ENCODE measurements at places on chromosomes 1 and 21.
A peak's percentile ranks its signal among the peaks of the same experiment; 100 is the strongest.

DNA sequence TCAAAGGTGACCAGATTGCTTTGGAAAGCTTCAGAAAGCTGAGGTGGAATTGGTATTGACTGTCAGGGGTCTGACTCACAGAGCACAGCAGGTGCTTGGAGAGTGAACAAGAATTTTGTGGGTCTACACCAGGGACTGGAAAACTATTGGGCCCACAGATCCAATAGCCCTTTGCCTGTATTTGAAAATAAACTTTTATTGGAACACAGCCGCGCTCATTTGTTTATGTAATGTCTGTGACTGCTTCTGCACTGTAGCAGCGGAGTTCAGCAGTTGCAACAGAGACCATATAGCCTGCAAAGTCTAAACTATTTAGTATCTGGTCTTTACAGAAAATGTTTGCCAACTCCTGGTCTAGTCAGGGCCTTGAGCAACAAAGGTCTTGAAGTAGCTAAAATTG is 315.6 kb downstream of the NFIA start:
- peak; percentile 63 for DNase-seq

GRCh38 chr1:9009438-9010370 is 16.5 kb downstream of the SLC2A7 start:
- DNase-seq, result no peak

GRCh38 chr1:100759188-100759587 is 39.6 kb downstream of the VCAM1 start:
- no peak for DNase-seq

DNA sequence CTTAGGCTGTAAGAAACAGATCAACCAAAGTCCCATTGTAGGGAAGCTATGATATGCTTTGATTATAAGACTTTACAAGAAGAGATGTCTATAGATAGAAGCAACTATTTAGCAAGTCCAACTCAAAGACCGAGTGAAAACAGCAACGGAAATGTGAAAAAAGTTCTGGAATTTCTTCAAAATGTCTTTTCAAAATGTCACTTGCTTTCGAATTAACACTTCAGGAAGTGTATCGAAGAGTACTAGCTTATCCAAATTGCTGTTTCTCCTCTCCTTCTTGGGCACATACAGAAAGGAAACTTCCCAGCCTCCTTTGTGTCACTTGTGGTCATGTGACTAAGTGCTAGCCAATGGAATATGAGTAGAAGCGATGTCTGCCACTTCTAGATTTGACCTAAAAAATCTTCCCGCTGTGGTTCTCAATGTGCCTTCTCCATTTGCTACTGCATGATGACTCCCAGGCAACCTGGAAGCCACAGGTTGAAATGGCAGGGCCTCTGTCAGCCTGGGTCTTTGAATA is 89.9 kb downstream of the TSEN15 start:
- DNase-seq, result no peak

GRCh38 chr1:234214129-234214910 is 158.9 kb upstream of the COA6 start:
- DNase-seq, result no peak

DNA sequence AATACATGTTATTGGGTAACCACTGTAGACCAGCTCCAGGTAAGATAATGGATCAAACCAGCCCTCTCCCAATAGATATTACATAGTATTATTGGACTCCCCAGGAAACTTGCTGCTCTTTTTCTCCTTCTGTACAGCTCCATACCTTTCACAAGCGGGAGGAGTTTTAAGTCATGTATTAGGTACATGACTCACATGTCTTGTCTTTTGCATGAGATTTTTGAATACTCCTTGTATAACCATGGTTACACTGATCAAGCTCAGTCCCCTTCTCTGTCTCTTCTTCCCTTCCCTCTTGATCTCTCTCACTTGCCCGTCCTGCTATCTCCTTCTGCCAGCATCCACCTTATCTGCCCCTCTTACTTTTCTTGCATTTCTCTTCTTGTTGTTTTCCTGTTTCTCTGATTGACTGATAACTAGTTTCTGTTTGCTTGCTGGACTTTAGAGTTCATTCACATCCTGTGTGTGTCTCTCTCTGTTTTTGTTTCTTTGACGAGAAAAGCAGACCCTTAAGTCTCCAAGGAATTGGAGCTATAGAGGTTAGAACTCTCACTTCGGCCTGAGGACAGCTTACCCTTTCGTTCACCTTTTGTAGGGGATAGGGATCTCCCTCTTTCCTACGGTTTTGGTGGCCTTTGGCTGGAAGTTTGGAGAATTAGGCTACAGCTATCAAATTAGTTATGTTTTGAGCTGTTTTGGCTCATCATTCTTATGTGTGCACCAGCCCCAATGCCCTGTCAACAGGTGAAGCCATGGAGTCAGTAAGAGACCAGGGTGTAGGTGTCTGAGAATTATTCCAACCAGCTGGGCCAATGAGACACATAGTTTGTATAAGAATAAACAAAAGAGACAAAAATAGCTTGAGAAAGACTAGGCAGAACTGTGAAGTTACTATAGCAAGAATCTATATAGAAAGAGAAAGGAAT is 49.0 kb upstream of the ASB17 start:
- DNase-seq, result no peak

DNA sequence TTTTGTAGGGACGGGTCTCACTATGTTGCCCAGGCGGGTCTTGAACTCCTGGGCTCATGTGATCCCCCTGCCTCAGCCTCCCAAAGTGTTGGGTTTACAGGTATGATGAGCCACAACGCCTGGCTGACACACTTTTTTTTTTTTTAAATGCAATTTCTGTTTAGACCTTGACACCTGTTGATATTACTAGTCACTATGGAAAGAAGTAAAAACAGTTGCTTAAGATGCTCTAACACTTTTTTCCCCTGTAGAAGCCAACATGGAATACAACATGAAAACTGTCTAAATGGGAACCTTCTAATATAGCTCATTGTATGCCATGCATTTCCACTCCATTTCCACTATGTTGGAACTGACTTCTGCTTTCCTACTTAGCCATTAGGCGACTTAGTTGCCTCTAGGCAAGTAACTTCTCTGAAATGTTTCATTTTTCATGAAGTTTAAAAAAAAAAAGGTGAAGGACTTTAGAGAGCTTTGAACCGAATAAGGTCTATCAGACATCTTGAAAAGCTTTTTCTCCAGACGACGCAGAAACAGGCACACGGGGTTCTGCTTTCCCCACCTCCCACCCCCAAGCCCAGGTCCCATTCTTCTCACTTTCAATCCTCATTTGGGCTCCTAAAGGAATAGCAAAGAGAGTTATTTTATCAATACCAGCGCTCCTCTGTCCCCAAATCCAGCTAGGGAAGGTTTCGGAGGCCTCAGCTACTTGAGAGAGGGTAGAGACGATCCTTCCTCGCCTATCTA is 648 bp upstream of the DR1 start:
- no peak for DNase-seq

DNA sequence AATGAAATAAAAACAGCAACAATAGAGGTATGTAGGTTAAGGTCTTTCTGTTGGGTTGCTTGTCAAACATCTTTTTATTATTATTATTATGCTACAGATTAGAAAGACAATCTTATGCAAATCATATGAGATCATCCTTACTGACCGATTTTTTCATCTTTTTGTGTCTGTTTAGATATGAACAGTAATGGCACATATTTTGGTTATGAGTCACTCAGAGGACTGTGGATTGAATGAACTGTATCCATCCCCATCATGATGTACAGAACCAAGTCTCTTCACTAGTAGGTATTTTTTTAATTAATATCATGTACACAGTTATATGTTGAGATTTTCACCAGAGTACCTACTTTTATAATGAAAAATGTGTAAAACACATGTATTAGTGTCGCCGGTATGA is 159.1 kb downstream of the CHRM3 start:
- no peak for DNase-seq

DNA sequence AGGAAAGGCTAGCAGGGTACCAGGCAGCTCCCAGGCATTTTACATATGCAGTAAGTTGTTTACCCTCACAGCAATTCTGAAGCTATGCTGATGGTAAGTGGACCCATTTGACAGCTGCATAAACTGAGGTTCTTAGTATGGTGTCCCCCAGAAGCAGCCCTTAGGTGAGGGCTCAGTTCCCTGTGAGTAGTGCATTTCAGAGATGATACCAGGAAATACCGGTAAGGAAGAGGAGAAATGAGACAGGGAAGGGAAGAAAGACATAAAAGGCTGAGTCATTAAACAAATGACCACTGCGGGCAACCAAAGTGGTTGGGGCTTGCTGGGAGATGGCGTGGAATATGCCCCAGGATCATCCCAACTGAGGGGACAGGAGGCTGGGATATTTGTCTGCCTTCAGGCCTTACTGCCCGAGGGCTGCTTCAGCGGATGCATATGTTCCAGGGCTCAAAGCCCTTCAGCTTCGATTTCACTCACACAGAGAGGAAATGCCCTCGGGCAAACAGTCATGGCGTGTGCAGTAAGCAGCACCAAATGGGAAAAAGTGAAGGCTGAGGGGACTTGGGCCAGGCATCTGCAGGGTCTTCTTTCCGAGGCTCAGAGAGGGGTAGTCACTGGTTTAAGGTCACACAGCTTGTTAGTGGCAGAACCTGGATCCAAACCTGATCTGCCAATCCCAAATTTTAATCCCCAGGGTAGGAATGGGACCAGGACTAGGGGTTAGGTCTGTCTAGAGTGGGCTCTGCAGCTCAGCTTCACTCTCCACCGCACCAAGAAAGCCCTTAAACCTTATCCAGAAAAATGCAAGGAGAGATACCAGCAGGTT is 133.7 kb upstream of the RUNX3 start:
- DNase-seq, result no peak

DNA sequence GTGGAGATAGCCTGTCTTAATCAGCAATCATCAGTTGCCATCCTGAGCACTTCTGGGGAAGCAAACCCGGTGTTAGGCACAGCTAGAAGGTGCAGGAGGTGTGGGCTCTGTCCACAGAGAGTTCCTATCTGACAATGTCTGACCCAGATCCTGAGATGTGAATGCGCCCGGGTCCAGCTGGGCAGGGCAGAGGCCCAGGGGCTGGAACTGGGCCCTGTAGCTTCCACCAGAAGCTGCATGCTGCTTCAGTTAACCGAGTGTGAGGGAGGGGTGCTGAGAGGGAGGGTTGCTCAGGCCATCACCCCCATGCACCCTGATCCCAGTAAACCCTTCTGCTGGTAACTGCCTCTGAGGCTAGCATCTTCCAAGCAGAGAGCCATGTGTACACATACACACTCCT is 42.2 kb downstream of the KIF21B start:
- DNase-seq, result no peak

DNA sequence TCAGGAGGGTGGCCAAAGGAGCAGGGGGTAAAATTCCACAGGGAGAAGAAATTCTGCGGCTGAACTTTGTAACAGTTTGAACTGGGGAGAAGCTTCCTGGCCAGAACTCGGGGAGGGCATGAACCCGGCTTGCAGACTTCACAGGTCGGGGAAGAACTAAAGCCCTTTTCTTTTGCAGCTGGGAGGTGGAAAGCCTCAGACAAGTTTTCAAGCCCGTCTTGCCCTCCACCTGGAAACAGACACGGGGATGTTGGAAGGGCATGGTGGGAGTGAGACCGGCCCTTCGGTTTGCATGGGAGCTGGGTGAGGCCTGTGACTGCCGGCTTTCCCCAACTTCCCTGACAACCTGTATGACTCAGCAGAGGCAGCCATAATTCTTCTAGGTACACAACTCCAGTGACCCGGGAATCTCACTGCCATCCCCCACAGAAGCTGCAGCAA is 11.3 kb downstream of the THEM4 start:
- DNase-seq, result no peak

DNA sequence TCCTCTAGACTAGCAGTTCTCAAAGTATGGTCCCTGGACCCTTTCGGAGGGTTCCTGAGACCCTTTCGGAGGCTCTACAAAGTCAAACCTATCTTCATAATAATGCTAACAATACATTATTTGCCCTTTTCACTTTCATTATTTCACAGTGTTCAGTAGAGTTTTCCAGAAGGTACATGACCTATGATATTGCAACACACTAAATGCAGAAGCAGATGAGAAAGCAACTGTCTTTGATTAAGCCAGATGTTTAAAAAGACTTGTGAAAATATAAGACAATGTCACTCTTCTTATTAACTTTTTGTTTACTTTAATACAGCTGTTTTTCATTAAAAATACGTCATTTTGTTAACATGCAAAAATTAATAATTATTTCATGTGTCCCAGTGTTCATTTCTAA is 5.8 kb downstream of the KCNJ10 start:
- DNase-seq, result no peak

GRCh38 chr1:221563476-221563921 is 178.4 kb downstream of the DUSP10 start:
- DNase-seq, result no peak

DNA sequence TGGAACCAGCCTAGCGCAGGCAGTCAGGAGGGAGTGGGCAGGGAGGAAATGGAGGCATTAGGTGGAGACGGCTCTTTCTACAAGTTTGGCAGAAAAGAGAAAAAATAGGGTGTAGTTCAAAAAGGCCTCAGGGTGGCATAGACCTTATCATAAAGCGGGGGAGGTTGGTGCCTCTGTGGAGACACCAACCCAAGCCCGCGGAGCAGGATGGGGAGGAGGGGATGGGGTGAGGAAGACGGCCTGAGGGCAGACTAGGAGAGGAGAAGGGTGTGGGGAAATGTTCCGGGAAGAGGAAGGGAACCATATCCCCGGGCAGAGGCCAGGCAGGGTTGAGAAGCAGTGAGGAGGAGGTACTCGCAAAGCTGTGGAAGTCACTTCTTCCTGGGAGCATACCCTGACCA is 17.4 kb upstream of the SHE start:
- DNase-seq, result no peak

DNA sequence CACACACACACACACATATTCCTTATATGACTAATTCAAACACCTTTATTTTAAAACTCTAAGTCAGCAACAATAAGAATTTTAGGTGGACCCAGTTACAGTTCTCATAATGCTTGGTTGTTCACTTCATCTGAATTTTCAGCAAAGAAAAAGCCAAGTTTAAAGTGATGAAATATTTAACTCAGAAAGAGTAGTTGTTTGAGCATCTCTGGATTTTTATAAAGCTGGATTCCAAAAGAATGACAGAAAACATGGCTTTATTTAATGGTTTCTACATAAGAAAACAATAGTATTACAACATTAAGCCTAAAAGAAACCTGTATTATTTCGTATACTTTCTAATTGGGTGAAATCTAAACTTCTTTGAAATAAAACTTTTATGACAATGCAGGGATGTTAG is 54.2 kb upstream of the ADAMTS5 start:
- DNase-seq, result no peak

GRCh38 chr1:67753776-67754525 is 69.0 kb downstream of the GADD45A start:
- DNase-seq, result no peak

GRCh38 chr21:45867041-45867666 is 114.4 kb upstream of the COL6A1 start:
- no peak for DNase-seq

DNA sequence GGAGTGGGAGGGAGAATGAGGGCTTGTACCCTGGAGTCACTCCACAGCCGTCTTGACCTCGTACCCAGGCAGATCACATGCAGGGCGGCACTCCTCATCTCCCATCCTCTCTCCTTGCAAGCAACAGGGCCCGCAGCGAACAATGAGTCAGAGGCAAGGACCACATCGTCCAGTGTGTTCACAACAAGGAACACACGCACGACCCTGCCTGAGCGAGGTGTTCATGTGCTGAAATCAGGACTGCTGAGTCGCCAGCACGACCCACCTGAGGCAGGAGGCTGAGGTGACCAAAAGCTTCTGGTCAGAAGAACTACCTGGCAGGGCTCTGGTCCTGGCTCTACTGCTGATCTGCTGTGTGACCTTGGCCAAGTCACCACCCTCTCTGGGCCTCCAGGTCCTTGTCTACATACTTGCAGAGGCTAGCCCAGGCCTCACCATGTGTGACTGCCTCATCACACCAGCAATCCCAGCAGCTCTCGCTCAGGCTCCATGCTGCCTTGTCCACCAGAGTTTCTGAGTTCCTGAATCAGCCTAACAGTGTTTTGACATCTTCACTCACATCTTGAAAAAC is 78.0 kb downstream of the SSBP3 start:
- no peak for DNase-seq

Measured in smooth muscle cell of the brain vasculature (primary cell).